ENCODE measurements at places on chromosomes 11 and 22.
A peak's percentile ranks its signal among the peaks of the same experiment; 100 is the strongest.

GRCh38 chr22:22887621-22888503, at the start of gene IGLL5:
IGLL5 (plus strand) TSS chr22:22887816; CDS start chr22:22888054, 238 bp downstream.
- H3K4me1 ChIP-seq = no peaks in the 10 kb centered on the region
- H3K27ac ChIP-seq = no peak within 1 kb of the TSS
- no peaks in the 10 kb centered on the region for H3K27me3 ChIP-seq
- H3K36me3 ChIP-seq = no peaks in the 10 kb centered on the region
- H3K4me3 ChIP-seq = no peak within 1 kb of the TSS
- DNase-seq = no peak

- no peaks in the 10 kb centered on the region for H3K4me1 ChIP-seq
- H3K27me3 ChIP-seq = no peaks in the 10 kb centered on the region
- no peak for DNase-seq
- peaks cover 42% of the 10 kb centered on the region for H3K36me3 ChIP-seq
- H3K4me3 ChIP-seq = no peak overlapping the region
- no peak overlapping the region for H3K27ac ChIP-seq
Measured at GRCh38 chr22:23688121-23688520, 2.7 kb upstream of the RGL4 start.

GRCh38 chr11:125170510-125171031, 6.0 kb downstream of the PKNOX2 start:
- peak; percentile 84 for DNase-seq
- peak overlapping the region; percentile 65 for H3K27ac ChIP-seq
- H3K4me1 ChIP-seq = peaks cover 40% of the 10 kb centered on the region
- no peaks in the 10 kb centered on the region for H3K27me3 ChIP-seq
- H3K4me3 ChIP-seq = peak overlapping the region; percentile 6
- no peaks in the 10 kb centered on the region for H3K36me3 ChIP-seq

DNA sequence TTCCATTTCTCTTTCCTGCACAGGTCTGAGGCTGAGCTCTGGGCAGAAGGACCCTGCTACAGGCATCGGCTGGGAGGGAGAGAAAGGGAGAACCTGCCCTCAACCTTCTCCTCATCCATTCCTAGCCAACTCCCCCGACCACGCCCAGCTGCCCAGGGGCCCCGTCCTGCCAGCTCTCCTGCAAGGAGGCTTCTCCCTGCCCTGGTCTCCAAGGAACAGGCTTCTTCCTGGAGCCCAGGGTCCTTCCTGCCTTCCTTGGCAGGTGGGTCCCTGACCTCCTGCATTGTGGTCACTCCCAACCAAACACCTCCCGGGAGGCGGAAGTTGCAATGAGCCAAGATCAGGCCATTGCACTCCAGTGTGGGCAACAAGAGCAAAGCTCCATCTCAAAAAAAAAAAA, 12.5 kb upstream of the HMOX1 start:
- no peaks in the 10 kb centered on the region for H3K4me1 ChIP-seq
- no peak for DNase-seq
- H3K4me3 ChIP-seq = no peak overlapping the region

DNA sequence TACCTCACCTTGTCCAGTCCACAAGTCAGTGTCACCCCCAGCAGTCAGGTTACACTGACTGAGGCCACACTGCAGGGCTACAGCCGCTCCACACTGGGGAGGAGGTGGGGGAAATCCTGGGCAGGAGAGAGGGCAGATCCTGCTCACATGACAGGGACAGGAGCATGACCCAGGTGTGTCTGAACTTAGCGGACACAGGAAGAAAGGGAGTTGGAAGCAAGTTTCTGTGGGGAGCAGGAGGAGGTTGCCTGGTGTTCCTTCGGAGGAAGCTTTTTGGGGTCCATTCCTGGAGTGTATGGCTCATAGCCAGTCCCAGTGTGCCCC, 5.9 kb downstream of the MMP11 start:
- H3K4me1 ChIP-seq = no peaks in the 10 kb centered on the region
- no peak for DNase-seq
- H3K27ac ChIP-seq = peak overlapping the region; percentile 67
- no peak overlapping the region for H3K4me3 ChIP-seq

DNA sequence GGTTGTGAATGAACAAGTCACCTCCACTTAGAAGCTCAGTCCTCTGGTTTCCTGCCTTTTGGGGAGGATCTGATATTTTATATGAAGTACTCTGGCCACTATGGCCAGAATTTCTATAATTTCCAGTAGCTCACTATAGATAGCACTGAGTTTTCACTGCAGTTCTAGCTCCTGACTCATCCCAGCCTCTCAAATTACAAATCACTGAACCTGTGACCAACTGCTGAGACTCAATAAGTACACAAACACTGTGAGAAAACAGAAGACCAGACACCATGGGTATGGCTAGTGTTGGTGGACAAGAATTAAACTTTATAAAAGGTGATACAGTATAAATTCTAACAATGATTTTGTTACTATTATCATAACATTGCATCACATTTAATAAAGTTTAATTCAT, 47.1 kb upstream of the UCP3 start:
- no peaks in the 10 kb centered on the region for H3K27me3 ChIP-seq
- no peaks in the 10 kb centered on the region for H3K4me1 ChIP-seq
- peaks cover 17% of the 10 kb centered on the region for H3K36me3 ChIP-seq
- DNase-seq = no peak

GRCh38 chr11:94401773-94402265, 600 bp upstream of the GPR83 start:
- no peak for DNase-seq
- no peaks in the 10 kb centered on the region for H3K36me3 ChIP-seq
- H3K27me3 ChIP-seq = peaks cover 29% of the 10 kb centered on the region
- no peak overlapping the region for H3K4me3 ChIP-seq

Data from tibial artery (tissue), 4 donors.